ENCODE measurements at places on chromosomes 13 and 19.
A peak's percentile ranks its signal among the peaks of the same experiment; 100 is the strongest.

DNA sequence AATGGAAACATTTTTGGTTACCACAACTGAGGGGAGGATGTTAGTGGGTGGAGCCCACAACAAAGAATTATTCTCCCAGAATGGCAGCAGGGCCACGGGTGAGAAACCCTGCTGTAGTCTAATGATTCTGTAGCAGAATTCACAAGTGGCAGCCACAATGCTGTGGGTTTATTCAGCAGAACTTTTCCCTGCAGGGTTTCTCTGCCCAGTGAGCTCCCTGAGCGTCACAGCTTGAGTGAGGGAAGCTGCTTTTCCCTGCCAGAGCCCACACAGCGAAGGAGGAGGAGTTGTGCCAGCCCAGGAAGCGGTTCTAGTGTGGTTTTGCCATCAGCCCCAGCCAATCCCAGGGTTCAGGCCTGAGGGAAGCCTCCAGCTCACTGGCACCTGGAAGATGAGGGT lies 4.4 kb downstream of the ATP12A start:
- H3K36me3 ChIP-seq = no peaks in the 10 kb centered on the region
- peaks cover 12% of the 10 kb centered on the region for H3K27me3 ChIP-seq
- no peak overlapping the region for H3K4me3 ChIP-seq
- no peak for DNase-seq
- H3K4me1 ChIP-seq = peaks cover 11% of the 10 kb centered on the region

DNA sequence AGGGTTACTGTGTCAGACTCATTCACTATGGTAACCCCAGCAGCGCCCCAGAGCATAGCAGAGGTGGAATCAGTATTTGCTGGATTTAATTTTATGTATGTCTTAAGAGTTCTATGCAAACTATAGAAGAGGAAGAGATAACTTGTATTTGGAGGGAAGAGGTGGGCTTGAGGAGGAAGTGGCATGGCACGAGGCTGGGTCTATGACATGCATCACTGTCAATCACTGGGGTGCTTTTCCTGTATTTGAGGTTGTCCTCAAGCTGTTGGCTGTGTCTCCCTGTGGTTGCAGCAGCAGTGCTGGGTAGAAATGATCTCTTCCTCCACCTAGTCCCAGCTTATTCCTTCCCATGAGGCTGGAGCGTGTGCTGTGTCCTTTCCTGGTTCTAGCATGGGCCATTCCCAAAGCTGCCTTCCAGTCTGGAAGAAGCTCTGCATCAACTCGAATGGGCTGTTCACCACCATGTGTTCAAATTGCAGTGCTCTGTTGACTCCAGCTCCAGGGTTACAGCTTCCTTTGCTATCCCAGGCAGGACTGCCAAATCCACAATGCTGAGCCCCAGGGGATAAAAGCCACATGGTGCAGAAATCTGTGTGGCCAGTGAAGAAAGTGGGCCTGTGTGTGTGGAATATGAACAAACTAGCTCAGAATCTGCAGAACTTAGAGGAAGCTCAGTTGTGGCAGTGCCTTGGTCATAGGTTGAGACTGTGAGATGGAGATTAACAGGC lies 73.1 kb upstream of the MTIF3 start:
- H3K27me3 ChIP-seq = no peaks in the 10 kb centered on the region
- no peak overlapping the region for H3K27ac ChIP-seq
- H3K4me1 ChIP-seq = no peaks in the 10 kb centered on the region
- DNase-seq = no peak

DNA sequence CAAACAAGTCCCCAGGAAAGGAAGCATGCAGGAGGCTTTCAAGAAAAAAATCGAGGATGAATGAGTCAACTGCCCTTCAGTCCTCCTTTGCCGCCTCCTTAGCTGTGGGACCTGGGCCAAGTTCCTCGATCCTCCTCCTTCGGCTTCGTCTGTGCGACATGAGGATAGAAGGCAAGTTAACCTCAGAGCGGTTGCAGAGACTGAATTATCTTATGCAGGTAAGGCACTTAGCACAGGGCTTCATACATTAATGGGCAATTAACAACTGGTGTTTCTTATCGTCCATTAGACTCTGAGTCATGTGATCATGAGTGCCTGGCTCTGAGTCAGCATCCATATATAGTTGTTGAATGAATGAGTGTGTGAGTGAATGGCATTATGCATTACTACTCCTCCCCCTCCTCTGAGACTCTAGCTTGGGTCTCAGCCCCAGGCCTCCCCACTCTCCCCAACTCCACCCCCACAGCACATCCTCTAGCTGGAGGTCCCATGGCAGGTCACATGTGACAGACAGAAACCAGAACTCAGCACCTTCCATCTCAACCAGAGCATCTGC lies 1.6 kb upstream of the TTC9B start:
- no peak for DNase-seq
- peaks cover 25% of the 10 kb centered on the region for H3K4me1 ChIP-seq
- peaks cover 12% of the 10 kb centered on the region for H3K27me3 ChIP-seq

GRCh38 chr19:11300811-11301120 lies 4.8 kb downstream of the TSPAN16 start:
- H3K36me3 ChIP-seq = no peaks in the 10 kb centered on the region
- no peak overlapping the region for H3K27ac ChIP-seq
- H3K4me3 ChIP-seq = no peak overlapping the region

- no peak overlapping the region for H3K4me3 ChIP-seq
- DNase-seq = no peak
- no peaks in the 10 kb centered on the region for H3K27me3 ChIP-seq
- H3K27ac ChIP-seq = no peak overlapping the region
Measured at GRCh38 chr13:44519642-44520041, 56.5 kb downstream of the TSC22D1 start.

- H3K4me1 ChIP-seq = no peaks in the 10 kb centered on the region
- no peak for DNase-seq
- no peaks in the 10 kb centered on the region for H3K27me3 ChIP-seq
Measured at GRCh38 chr19:50453243-50453642, 20.6 kb downstream of the MYBPC2 start.

- H3K4me3 ChIP-seq = no peak overlapping the region
- no peaks in the 10 kb centered on the region for H3K27me3 ChIP-seq
- no peak for DNase-seq
Measured at GRCh38 chr13:75460644-75461043, 21.3 kb downstream of the TBC1D4 start.

GRCh38 chr13:106802917-106803316 lies 235.0 kb upstream of the ARGLU1 start:
- no peak overlapping the region for H3K27ac ChIP-seq
- no peak overlapping the region for H3K4me3 ChIP-seq
- no peaks in the 10 kb centered on the region for H3K27me3 ChIP-seq

GRCh38 chr13:40470660-40471059 lies 195.8 kb downstream of the FOXO1 start:
- no peaks in the 10 kb centered on the region for H3K27me3 ChIP-seq
- peaks cover 5% of the 10 kb centered on the region for H3K4me1 ChIP-seq
- H3K27ac ChIP-seq = peak overlapping the region; percentile 49

GRCh38 chr19:52739576-52739975 lies 4.7 kb upstream of the ZNF611 start:
- H3K27me3 ChIP-seq = no peaks in the 10 kb centered on the region
- no peak overlapping the region for H3K4me3 ChIP-seq
- no peak overlapping the region for H3K27ac ChIP-seq

DNA sequence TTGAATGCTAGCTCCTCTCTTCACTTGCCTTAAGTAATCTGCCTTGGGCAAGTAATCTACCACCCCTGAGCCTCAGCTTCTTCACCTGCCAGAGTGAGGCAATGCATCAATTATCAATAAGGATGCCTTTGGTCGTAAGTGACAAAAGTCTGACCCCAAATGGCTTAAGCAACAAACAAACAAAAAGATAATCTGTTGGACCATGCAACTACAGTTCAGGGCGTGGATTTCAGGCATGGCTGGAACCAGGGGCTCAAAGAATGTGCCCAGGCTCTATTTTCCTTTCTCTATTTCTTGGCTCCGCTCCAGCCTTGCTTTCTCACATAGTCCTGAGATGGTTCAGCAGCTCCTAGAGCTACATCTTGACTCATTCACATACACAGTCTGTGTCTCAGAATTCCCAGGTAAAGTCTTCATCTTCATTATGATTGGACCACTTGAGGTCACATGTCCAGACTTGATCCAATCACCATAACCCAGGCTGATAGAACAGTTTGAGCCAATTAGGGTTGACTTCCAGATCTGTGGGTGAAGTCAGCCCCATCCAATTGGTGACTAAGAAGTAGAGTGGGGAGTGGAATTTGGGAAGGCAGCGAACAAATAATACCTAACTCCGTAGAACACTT lies 29.6 kb downstream of the ACSBG2 start:
- no peak overlapping the region for H3K27ac ChIP-seq
- no peak for DNase-seq
- no peaks in the 10 kb centered on the region for H3K27me3 ChIP-seq
- no peaks in the 10 kb centered on the region for H3K4me1 ChIP-seq

DNA sequence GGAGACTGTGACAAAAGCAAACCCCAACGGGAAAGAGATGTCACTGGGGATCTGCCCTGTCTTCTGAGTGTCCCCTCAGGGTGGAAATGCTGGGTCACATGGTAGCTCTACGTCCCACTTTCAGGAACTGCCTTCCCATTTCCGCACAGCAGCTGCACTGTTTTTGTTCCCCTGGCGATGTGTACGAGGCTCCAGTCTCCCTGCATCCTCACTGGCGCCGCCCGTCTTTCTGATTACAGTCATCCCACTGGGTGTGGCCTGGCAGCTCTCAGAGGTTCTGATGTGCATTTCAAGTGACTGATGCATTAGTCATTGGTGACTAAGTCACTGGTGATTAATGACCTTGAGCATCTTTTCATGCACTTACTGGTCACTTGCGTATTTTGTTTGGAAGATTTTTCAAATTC lies 21.2 kb downstream of the PCID2 start:
- H3K36me3 ChIP-seq = peaks cover 32% of the 10 kb centered on the region
- DNase-seq = peak; percentile 96
- H3K27me3 ChIP-seq = no peaks in the 10 kb centered on the region
- no peaks in the 10 kb centered on the region for H3K4me1 ChIP-seq
- H3K4me3 ChIP-seq = no peak overlapping the region
- H3K27ac ChIP-seq = peak overlapping the region; percentile 76

- DNase-seq = no peak
- no peak overlapping the region for H3K27ac ChIP-seq
- no peaks in the 10 kb centered on the region for H3K27me3 ChIP-seq
- no peaks in the 10 kb centered on the region for H3K4me1 ChIP-seq
- no peaks in the 10 kb centered on the region for H3K36me3 ChIP-seq
- H3K4me3 ChIP-seq = no peak overlapping the region
Measured at GRCh38 chr13:74187564-74187963, 53.4 kb upstream of the KLF12 start.

DNA sequence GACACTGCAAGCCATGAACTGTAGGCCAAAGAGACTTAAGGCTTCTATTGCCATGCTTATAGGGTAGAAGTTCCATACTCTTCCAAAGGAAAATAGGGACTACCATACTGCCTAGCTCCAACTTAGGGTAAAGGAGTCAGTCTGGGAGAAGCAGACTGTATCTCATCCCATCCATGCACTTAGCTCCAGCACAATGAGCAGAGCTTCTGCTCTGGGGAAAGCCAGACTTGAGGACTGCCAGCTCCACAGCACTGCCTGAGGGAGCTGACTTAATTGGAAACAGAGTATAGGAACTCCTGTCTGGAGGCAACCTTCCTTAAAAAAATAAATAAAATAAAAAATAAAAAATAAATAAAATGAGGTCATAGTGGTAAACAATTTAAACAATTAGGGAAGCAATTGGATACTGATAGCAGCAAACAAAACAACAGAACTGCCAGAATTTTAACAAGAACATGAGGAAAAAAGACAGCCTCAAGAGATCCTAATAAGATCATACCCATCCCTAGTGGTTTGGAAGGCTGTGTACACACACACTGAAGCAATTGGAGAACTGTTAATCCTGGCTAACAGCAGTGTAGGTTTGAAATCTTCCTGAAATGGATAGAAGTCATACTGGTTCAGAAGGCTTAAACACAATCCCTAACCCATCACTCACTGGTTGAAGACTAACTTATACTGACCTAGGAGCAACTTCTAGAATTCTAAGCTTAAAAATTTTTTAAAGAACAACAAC lies 550.1 kb downstream of the TBC1D4 start:
- H3K27ac ChIP-seq = no peak overlapping the region
- no peak for DNase-seq
- H3K36me3 ChIP-seq = no peaks in the 10 kb centered on the region
- H3K27me3 ChIP-seq = no peaks in the 10 kb centered on the region

DNA sequence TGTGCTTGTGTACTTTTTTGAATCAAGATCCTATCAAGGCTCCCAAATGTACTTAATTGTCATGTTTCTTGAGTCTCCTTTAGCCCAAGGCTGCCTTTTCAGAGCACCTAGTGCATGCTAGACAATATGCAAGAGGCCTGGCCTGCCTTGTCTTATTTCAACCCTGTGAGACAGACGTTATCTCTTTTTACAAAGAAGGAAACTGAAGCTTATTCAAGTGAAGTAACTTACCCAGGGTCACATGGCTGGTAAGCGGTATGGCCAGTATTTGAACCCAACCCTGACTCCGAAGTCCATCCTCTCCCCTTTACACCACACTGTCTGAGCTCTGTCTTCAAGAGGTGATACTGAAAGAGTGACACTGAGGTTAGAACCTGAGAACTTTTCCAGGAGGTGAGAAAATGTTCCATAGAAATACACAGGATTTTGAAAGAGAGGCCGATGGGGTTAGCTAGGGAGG lies 505.1 kb downstream of the FOXO1 start:
- H3K27me3 ChIP-seq = no peaks in the 10 kb centered on the region
- DNase-seq = no peak
- no peaks in the 10 kb centered on the region for H3K36me3 ChIP-seq
- H3K4me3 ChIP-seq = no peak overlapping the region

DNA sequence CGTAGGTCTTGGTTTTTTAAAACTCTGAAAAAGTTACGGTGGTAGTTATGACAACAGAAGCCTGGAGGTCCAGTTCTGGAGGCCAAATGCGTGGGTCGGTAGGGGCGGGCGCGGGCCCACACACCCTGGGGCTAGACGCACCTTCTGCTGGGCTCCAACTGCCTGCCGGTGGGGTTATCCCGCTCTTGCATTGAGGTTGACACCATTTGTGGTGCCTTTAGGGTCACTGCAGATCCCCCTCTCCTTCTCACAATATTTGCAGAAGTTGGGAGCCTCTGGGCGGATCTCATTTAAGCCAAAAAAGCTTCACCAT lies 81.6 kb downstream of the CHST8 start:
- H3K27me3 ChIP-seq = no peaks in the 10 kb centered on the region
- no peaks in the 10 kb centered on the region for H3K4me1 ChIP-seq
- H3K4me3 ChIP-seq = no peak overlapping the region
- H3K27ac ChIP-seq = no peak overlapping the region

DNA sequence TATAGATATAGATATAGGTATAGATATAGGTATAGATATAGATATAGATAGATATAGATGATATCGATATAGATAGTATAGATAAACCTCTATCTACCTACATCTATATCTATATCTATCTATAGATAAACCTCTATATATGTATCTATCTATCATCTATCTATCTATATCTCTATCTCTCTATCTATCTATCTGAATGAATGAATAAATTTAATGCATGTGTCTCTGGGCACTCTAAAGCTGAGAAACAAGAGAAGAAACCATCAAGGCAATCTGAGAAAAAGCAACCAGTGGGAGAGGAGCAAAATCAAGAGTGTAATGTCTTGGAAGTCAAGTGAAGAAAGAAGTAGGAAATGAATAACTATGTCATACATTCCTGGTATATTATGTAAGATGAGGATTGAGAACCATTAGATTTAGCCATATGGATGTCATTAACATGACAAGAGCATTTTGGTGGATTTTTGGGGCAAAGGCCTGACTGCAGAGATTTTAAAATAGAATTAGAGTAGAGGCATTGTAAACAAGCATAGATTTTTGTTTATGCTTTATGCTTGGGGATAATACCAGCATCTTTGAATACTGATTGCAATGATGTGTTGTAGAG lies 1262.7 kb upstream of the MIR17HG start:
- H3K27ac ChIP-seq = no peak overlapping the region
- no peaks in the 10 kb centered on the region for H3K4me1 ChIP-seq
- H3K36me3 ChIP-seq = no peaks in the 10 kb centered on the region

- H3K4me1 ChIP-seq = peaks cover 12% of the 10 kb centered on the region
- H3K27me3 ChIP-seq = no peaks in the 10 kb centered on the region
- no peak for DNase-seq
- peaks cover 4% of the 10 kb centered on the region for H3K36me3 ChIP-seq
- H3K4me3 ChIP-seq = no peak overlapping the region
Measured at GRCh38 chr19:33473653-33474305, 47.8 kb downstream of the PEPD start.

Data from vagina (tissue), 2 donors.